ENCODE measurements at places on chromosomes 2 and 18.

- no peak for DNase-seq
Observed at GRCh38 chr2:112798979-112799975, 15.0 kb upstream of the IL1A start.

DNA sequence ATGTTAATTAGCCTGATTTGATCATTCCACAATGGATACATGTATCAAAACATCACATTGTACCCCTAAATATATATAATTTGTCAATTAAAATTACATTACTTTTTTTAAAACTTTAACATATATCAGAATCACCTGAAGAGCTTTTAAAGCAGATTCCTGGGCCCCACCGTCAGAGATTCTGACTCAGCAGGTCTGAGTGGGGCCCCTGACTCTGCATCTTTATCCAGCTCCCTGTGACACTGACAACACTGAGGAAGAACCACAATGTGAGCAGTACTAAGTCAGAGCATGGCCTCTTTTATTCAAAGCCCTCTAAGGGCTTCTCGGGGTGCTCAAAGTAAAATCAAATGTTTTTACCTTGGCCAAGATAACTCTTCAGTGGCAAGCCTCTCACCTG lies 9.7 kb downstream of the KIDINS220 start:
- DNase-seq, result no peak

DNA sequence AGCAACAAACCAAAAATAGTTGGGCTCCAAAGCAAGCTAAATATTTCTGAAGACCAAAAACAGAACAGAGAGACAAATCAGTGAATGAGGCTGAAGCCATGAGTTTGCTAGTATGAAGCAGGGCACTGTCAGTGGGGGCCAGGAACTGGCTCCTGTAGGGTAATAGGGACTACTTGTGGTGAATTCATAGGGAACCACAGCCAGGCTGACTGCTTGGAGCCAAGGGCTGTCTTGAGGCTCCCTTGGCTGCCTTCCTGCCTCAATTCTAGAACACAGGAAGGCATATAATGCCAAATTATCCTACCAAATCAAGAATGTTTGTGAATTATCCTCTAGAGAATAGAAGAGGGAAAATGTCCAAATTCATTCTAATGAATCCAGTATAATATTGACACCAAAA lies 406.0 kb downstream of the CCDC85A start:
- DNase-seq, result no peak

GRCh38 chr2:190179754-190180312 lies 117.3 kb upstream of the MSTN start:
- DNase-seq, result no peak

Measured in CD4-positive, alpha-beta T cell treated with Interleukin-6 at 100 ng/mL for 8 hours (primary cell).